CD4-positive, alpha-beta T cell treated with Interleukin-15 for 1 hour (primary cell): ENCODE measurements at places on chromosomes 2 and 18.

DNA sequence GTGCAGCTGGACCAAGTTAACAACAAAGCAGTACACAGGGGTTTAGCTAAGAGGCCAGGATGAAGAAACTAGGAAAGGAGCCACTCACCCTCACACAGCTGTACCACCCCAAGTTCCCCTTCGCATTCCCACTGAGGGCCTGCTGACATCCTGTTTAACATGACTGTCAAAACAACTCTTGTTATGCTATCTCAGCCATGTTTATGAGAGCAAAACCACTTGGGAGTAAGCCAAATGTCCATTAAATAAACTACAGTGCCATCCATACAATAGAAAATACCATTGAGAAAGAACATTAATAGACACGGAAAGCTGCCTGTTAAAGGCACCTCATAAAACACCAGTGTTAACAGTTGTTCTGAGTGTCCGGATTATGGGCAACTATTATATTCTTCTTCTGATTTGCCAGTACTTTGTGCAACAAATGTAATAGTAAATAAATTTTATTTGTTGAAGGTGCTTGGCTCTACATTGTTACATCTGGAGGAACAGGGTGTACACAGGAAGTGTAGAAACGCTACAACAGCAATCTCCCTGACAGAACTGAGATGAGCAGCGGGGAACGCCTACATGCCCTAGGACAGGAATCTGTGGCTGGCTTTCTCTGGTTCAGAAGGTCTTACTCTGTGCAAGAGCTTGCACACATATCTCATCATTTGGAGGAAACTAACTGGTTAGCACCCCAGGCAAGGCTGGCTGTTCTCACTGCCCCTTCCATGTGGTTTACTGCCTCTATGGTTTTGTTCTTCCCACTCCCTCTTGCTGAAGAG lies 85.6 kb downstream of the EHD3 start:
- DNase-seq: no peak

GRCh38 chr2:112582314-112582746 lies 2.1 kb upstream of the CHCHD5 start:
- peak; percentile 20 for DNase-seq

GRCh38 chr2:201008296-201008829 lies 44.9 kb upstream of the ORC2 start:
- no peak for DNase-seq

DNA sequence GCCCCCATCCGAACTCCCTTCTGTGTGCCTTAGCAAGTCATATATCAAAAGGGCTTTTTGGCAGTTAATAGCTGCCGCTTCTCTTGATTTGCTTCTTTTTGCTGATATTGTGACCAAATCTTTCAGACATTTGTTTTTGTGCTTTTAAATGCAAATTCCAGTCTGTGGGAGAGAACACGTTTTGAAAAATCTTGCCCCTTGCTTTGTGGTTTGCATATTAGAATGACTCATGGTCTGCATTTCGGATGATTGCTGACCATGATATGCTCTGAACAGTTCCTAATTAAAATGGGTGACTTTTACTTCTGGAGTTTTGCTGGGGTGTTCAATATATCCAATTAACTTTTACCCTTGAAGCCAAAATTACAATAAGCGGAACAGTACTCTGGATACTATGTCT lies 58.2 kb upstream of the ST6GAL2 start:
- DNase-seq: no peak

DNA sequence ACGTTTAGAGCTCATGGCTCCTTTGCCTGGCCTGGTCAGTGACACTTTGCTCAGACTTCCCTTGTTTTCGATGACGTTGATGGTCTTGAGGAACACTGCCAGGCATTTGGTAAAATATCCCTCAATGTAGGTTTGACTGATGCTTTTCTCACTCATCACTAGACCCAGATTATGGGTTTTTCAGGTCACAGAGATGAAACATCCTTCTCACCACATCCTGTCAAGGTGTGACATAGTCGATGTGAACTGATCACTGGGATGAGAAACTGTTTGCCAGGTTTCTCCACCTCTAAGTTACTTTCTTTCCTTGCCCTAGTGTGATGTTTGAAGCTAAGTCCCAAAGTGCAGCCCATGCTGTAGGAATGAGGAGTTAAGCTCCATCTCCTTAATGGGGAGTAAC lies 81.5 kb downstream of the AFF3 start:
- no peak for DNase-seq

GRCh38 chr2:113060396-113060795 lies 1.4 kb downstream of the IL36RN start:
- no peak for DNase-seq

DNA sequence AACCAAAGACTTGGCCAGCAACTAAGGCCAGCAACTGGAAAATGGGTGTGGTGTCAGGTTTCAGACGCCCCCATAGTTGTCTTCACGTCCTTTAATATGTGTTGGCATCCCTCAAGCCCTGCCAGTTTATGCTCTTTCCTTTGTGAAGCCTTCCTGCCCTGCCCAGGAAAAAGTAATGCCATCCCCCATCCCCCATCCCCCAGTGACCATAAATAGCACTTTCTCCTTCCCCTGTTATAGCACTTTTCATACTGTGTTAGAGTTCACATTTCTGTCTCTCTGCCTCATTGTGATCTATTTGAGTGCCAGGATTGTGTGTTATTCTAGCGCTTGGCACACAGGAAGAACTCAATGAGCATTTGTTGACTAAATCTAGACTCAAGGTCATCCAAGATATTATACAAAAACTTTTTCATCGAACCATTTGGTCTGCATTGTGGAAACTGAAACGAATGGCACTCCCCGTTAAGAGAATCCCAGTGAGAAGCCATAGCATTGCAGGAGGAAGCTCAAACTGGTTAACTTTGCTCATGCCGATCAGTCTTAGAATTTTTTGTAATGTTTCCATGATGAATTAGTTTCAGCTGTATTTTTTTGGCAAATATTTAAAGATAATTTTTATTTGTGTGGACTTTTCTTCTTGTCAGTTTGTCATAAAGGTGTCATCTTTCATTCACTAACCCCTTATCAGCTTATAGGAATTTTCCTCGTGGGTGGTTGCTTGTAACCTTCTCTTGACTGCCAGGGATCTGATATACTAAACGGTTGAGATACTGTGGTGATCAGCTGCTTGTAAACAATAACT lies 15.7 kb downstream of the CRIM1 start:
- DNase-seq: no peak

- no peak for DNase-seq
These were observed 83.4 kb downstream of the DOCK10 start for GRCh38 chr2:224958873-224959272.

- DNase-seq: no peak
These were observed 31.5 kb upstream of the TMBIM1 start for GRCh38 chr2:218323526-218324472.

DNA sequence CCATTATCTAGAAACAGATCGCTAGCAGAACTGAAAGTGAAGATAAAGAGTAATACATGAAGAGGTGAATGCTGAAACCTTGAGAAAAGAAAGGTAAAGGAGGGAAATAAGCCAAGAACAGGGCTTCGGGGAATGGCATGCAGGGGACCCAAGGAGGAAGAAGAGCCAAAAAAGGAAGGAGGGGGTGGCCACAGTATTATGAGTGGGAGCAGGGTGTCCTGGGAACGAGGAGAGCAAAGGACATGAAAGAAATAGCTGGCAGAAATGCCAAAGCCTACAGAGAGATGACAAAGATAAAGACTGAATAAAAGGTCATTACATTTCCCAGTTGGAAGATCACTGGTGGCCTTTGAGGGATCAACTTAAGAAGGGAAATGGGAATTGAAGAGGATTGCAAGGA lies 82.9 kb downstream of the ACTR3 start:
- no peak for DNase-seq

- DNase-seq: no peak
These were observed 189.5 kb downstream of the CTIF start for GRCh38 chr18:48728204-48728833.
